ENCODE measurements at places on chromosomes 13 and 19. TPM values are rescaled to one million over a fixed set of nuclear protein-coding genes. Genes with fewer than 3 reads are reported as not detected.

The CRLF1 gene
- polyA plus RNA-seq, result 0.44 TPM

The TNNT1 gene
- not detected for polyA plus RNA-seq

The PTPRH gene
- not detected for polyA plus RNA-seq

The NCAN gene
- not detected for polyA plus RNA-seq

The FAAP24 gene
- polyA plus RNA-seq, result 1.7 TPM
